ENCODE measurements at places on chromosomes 2 and 18.

GRCh38 chr2:178761759-178762371, 45.4 kb downstream of the TTN start:
- DNase-seq = no peak

GRCh38 chr2:189618197-189618596, 37.6 kb upstream of the SLC40A1 start:
- no peak for DNase-seq

GRCh38 chr18:46677611-46678010, 20.6 kb upstream of the LOXHD1 start:
- DNase-seq = no peak

- no peak for DNase-seq
Measured at GRCh38 chr18:48987821-48988220, 37.1 kb upstream of the SMAD7 start.

DNA sequence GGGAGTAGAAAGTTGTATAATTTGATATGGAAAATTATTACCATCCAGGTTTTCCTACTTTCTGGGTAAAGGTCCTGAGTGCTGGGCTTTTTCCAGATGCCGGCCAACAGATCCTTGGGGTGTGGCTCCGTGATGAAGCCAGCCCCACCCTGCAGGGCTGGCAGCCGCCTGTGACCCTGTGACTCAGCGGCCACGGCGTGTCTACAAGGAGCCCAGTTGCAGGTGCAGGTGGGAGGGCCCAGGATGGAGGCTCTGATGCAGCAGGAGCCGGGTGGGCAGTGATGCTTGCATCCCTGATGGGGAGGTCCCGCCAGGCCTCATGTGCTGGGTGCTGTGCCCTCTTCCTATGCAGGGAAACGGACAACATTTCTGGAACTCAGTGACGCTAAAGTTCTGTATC, 96.0 kb upstream of the ALKAL2 start:
- DNase-seq = no peak

GRCh38 chr2:48126162-48126561, 219.9 kb upstream of the FBXO11 start:
- DNase-seq = no peak

Measured in GM06990 (cell line).